ENCODE measurements at places on chromosomes 2 and 18.

- no peak for DNase-seq
Measured at GRCh38 chr2:136222862-136223261, 104.9 kb upstream of the CXCR4 start.

GRCh38 chr2:68342470-68342869 lies 22.6 kb upstream of the PLEK start:
- DNase-seq = no peak

DNA sequence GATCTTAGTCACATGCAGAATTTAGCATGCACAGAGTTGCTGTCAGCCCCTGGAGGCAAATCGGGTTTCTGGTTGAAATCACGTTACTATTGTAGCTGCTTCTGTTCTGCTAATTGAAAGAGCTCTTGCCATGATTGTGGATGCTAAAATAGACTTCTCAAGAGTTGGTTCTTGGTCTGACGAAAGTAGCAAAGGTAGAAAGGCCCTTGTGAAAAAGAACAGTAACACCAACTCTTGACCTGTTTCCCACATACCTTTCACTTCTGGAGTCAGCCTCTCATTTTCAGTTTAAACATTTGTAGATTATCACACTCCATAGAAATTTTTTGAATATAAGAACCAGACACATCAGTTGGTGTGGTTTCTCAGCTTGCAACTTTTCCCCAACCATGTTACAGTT lies 110.0 kb upstream of the EPB41L3 start:
- no peak for DNase-seq

GRCh38 chr2:41723526-41723925 lies 324.3 kb upstream of the PKDCC start:
- DNase-seq = no peak

- no peak for DNase-seq
Measured at GRCh38 chr2:37587817-37588216, 83.6 kb downstream of the CDC42EP3 start.

All from activated naive CD4-positive, alpha-beta T cell treated with anti-CD3 and anti-CD28 coated beads for 36 hours (primary cell).